ENCODE measurements at places on chromosomes 4 and X. TPM values are rescaled to one million over a fixed set of nuclear protein-coding genes. Genes with fewer than 3 reads are reported as not detected.

The HEPH gene
- not detected for total RNA-seq

The SLC4A4 gene
- 1.6 TPM for total RNA-seq

The ZAR1 gene
- total RNA-seq, result 0.08 TPM

The RBMXL3 gene
- not detected for total RNA-seq

The DGAT2L6 gene
- total RNA-seq, result not detected

The HSFX1 gene
- 0.37 TPM for total RNA-seq

The FAM184B gene
- 0.01 TPM for total RNA-seq

The C4orf50 gene
- not detected for total RNA-seq

The ATOH1 gene
- not detected for total RNA-seq

The TRAM1L1 gene
- 0.49 TPM for total RNA-seq

The MAGIX gene
- total RNA-seq, result 3.3 TPM

The TEX13B gene
- not detected for total RNA-seq

The STATH gene
- total RNA-seq, result not detected

The GLUD2 gene
- total RNA-seq, result 2.2 TPM

The INPP4B gene
- 4.5 TPM for total RNA-seq

The PLAC1 gene
- 0.59 TPM for total RNA-seq

The GRIA2 gene
- not detected for total RNA-seq

The WNK3 gene
- 0.11 TPM for total RNA-seq

The VCX3B gene
- not detected for total RNA-seq

The TENM3 gene
- 1.6 TPM for total RNA-seq

The RASL11B gene
- total RNA-seq, result 0.20 TPM

The ABCD1 gene
- 4.1 TPM for total RNA-seq

The ERCC6L gene
- 10.7 TPM for total RNA-seq

The CCDC110 gene
- total RNA-seq, result not detected

The BTK gene
- 0.11 TPM for total RNA-seq

The CT45A5 gene
- 0.08 TPM for total RNA-seq

The C4orf51 gene
- total RNA-seq, result not detected

The GYPE gene
- total RNA-seq, result not detected

The USP17L13 gene
- not detected for total RNA-seq

The DRD5 gene
- total RNA-seq, result not detected

The MYOZ2 gene
- total RNA-seq, result not detected

The PFKFB1 gene
- total RNA-seq, result 0.10 TPM

The MFAP3L gene
- total RNA-seq, result 4.8 TPM

The PNMA6A gene
- total RNA-seq, result 5.4 TPM

The CHRDL1 gene
- total RNA-seq, result not detected

The MEPE gene
- total RNA-seq, result not detected

The TRIM2 gene
- 1.4 TPM for total RNA-seq

All from A549 treated with AZD2906 at 1 μM for 4 hours (cell line).